ENCODE measurements at places on chromosomes 16 and 17.
A peak's percentile ranks its signal among the peaks of the same experiment; 100 is the strongest.

- peaks cover 5% of the 10 kb centered on the region for H3K4me1 ChIP-seq
- no peak overlapping the region for H3K4me3 ChIP-seq
- H3K27ac ChIP-seq: no peak overlapping the region
- DNase-seq: no peak
- H3K27me3 ChIP-seq: no peaks in the 10 kb centered on the region
Measured at GRCh38 chr17:45389354-45389753, 43.3 kb downstream of the ARHGAP27 start.

GRCh38 chr17:60908324-60908723 is 230.7 kb downstream of the BCAS3 start:
- H3K27ac ChIP-seq: no peak overlapping the region
- H3K4me3 ChIP-seq: no peak overlapping the region
- DNase-seq: no peak
- no peaks in the 10 kb centered on the region for H3K36me3 ChIP-seq

- H3K27ac ChIP-seq: no peak within 1 kb of the TSS
- H3K36me3 ChIP-seq: no peaks in the 10 kb centered on the region
- H3K4me3 ChIP-seq: no peak within 1 kb of the TSS
- peaks cover 11% of the 10 kb centered on the region for H3K4me1 ChIP-seq
Measured at GRCh38 chr17:29005936-29006511, at the start of gene SEZ6. Gene SEZ6, minus strand, starts transcription at chr17:29006033. Its CDS starts 164 bp downstream, at chr17:29005869.

DNA sequence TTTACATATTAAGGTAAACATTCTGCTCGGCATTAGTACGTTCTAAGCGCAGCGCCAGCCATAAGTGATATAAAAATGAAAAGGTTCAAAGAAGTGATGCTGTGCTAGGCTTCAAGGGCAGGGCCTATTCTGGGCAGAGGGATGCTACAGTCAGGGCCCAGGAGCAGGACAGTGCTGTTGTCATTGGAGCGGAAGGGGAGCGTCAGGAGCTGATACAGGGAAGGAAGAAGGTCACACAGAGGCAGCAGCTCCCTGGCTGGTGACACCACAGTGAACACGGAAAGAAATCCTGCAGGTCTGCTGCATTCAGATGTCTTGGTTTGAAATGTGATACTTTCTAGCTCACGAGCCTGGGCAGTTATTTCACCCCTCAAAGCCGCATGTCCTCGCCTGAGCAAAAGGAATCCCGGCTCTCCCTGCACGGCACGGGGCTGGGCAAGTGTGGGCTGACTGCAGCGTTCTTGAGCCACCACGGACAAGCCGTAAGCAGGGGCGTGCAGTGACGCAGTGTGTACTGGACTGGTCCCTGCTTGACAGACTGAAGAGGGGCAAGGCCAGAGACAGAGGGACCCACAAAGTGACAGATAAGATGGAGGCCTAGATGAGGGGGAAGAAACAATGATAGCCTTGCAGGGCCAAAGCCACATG is 41.1 kb downstream of the ZCCHC14 start:
- no peak overlapping the region for H3K27ac ChIP-seq
- H3K36me3 ChIP-seq: no peaks in the 10 kb centered on the region
- no peak overlapping the region for H3K4me3 ChIP-seq
- H3K27me3 ChIP-seq: no peaks in the 10 kb centered on the region

GRCh38 chr16:85003076-85003475 is 8.3 kb downstream of the ZDHHC7 start:
- no peak overlapping the region for H3K27ac ChIP-seq
- peaks cover 8% of the 10 kb centered on the region for H3K36me3 ChIP-seq
- H3K4me1 ChIP-seq: peaks cover 12% of the 10 kb centered on the region
- H3K27me3 ChIP-seq: no peaks in the 10 kb centered on the region
- no peak for DNase-seq

GRCh38 chr17:74514632-74515334 is 16.5 kb downstream of the CD300LB start:
- H3K36me3 ChIP-seq: no peaks in the 10 kb centered on the region
- H3K27me3 ChIP-seq: no peaks in the 10 kb centered on the region
- H3K4me1 ChIP-seq: peaks cover 15% of the 10 kb centered on the region
- H3K4me3 ChIP-seq: no peak overlapping the region

DNA sequence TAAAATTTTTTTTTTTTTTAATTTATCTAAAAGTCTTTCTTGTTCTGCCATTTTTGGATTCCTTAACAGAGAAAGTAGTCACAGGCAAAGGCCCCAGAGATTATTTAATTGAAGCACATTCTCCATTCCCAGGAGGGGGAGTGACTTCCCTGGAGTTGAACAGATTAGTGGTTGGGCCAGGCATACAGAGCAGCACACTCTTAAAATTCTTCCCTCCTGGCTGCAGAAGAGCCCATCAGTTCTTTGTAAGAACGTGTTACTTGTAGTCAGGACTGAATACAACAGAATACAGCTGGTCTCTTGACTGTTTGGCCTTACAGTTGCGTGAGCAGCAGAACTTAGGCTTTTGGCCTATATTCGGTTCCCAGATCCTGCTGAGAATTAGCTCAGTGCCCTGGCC is 1.8 kb downstream of the ALKBH5 start:
- peak overlapping the region; percentile 81 for H3K4me3 ChIP-seq
- H3K27me3 ChIP-seq: no peaks in the 10 kb centered on the region
- H3K36me3 ChIP-seq: peaks cover 6% of the 10 kb centered on the region
- DNase-seq: no peak

- H3K27me3 ChIP-seq: no peaks in the 10 kb centered on the region
- H3K36me3 ChIP-seq: no peaks in the 10 kb centered on the region
- no peak overlapping the region for H3K4me3 ChIP-seq
- no peak overlapping the region for H3K27ac ChIP-seq
- H3K4me1 ChIP-seq: peaks cover 4% of the 10 kb centered on the region
Measured at GRCh38 chr16:240559-240958, 5.9 kb downstream of the FAM234A start.

DNA sequence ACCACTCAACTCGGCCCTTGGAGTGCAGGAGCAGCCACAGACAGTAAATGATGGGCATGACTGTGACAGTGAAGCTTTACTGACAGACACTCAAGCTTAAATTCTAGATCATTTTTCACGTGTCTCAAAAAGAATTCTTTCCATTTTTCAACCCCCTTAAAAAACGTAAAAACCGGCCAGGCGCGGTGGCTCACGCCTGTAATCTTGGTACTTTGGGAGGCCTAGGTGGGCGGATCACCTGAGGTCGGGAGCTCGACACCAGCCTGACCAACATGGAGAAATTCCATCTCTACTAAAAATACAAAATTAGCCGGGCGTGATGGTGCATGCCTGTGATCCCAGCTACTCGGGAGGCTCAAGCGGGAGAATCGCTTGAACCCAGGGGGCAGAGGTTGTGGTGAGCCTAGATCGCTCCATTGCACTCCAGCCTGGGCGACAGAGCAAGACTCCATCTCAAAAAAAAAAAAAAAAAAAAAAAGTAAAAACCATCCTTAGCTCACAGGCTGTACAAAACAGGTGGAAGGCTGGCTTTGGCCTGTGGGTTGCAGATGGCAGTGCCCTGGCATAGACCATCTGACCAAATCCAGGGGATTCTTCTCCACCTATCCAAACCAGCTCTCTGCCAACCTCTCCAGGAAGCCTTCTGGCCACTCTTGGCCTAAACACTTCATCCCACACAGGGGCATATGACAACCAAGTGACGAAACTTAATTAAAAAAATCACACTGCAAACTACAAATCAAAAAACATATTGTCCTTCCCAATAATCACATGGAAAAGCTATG is 18.3 kb downstream of the TBC1D16 start:
- DNase-seq: no peak
- H3K4me1 ChIP-seq: no peaks in the 10 kb centered on the region
- no peaks in the 10 kb centered on the region for H3K36me3 ChIP-seq
- H3K27me3 ChIP-seq: no peaks in the 10 kb centered on the region
- H3K27ac ChIP-seq: no peak overlapping the region

- DNase-seq: no peak
- H3K27ac ChIP-seq: no peak overlapping the region
- H3K36me3 ChIP-seq: no peaks in the 10 kb centered on the region
- peaks cover 51% of the 10 kb centered on the region for H3K4me1 ChIP-seq
- H3K27me3 ChIP-seq: no peaks in the 10 kb centered on the region
Measured at GRCh38 chr16:48609652-48610029, 339 bp downstream of the N4BP1 start.

- H3K27me3 ChIP-seq: peaks cover 53% of the 10 kb centered on the region
- no peak for DNase-seq
Measured at GRCh38 chr17:76079535-76079955, 563 bp downstream of the ZACN start.

GRCh38 chr17:12584727-12585126 is 81.0 kb upstream of the MYOCD start:
- H3K27ac ChIP-seq: no peak overlapping the region
- H3K27me3 ChIP-seq: no peaks in the 10 kb centered on the region
- no peaks in the 10 kb centered on the region for H3K4me1 ChIP-seq
- DNase-seq: no peak
- no peak overlapping the region for H3K4me3 ChIP-seq

DNA sequence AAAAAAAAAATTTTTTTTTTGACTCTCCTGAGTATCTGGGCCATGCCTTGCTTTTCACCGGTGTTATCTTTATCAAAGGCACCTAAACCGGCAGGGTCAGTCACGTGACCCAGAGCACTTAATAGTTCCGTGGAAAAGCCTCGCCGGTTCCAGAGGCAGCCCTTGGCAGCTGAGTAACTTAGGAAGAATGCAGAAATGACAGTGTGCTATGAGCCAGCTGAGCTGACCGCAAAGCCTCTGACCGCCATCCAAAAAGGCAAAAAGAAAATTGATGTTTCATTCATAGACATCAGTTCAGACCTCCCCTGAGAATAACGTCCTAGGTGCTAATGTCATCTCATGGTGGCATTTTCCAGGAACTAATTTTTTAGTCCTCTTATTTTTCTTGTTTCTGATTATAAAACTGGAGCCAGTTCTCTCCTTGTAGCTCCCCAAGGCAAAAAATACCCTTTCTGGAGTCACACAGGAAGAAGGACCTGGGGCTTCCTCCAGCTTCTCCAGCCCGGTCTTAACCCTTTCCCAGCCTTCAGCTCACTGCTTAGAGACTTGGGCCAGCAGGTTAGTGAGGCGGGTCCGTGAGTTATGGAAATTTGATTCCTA is 122.6 kb downstream of the SOCS1 start:
- DNase-seq: no peak
- no peaks in the 10 kb centered on the region for H3K4me1 ChIP-seq
- H3K27ac ChIP-seq: no peak overlapping the region
- no peaks in the 10 kb centered on the region for H3K27me3 ChIP-seq
- peaks cover 47% of the 10 kb centered on the region for H3K36me3 ChIP-seq

DNA sequence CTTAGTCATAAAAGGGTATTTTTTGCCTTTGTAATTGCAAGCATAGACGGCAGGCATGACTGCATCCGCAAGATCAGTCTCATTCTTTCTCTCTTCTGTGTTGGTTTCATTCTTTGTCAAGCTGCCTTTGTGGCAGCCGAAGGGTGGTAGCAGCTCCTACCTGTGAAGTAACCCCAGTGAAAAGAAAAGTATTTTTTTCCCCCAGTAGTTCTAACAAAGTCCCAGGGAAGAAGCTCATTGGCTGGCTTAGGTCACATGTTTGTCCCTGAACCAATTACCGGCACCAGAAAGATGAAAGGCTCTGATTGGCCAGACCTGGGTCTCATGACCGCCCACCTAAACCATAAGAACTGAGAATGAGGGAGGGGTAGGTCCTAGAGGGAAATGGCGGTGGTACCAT is 110.7 kb downstream of the RAP1GAP2 start:
- no peak overlapping the region for H3K27ac ChIP-seq
- H3K36me3 ChIP-seq: no peaks in the 10 kb centered on the region

- H3K4me3 ChIP-seq: no peak overlapping the region
- H3K36me3 ChIP-seq: no peaks in the 10 kb centered on the region
- DNase-seq: no peak
- no peaks in the 10 kb centered on the region for H3K27me3 ChIP-seq
- H3K27ac ChIP-seq: no peak overlapping the region
Measured at GRCh38 chr17:62855156-62855555, 47.0 kb upstream of the MARCHF10 start.

GRCh38 chr16:82630688-82631087 is 3.9 kb downstream of the CDH13 start:
- peak; percentile 13 for DNase-seq
- H3K27ac ChIP-seq: no peak overlapping the region
- H3K27me3 ChIP-seq: no peaks in the 10 kb centered on the region
- no peaks in the 10 kb centered on the region for H3K36me3 ChIP-seq
- no peaks in the 10 kb centered on the region for H3K4me1 ChIP-seq

GRCh38 chr17:81599719-81600486 is 37.0 kb downstream of the NPLOC4 start:
- peaks cover 50% of the 10 kb centered on the region for H3K4me1 ChIP-seq
- no peaks in the 10 kb centered on the region for H3K27me3 ChIP-seq
- no peak overlapping the region for H3K27ac ChIP-seq

DNA sequence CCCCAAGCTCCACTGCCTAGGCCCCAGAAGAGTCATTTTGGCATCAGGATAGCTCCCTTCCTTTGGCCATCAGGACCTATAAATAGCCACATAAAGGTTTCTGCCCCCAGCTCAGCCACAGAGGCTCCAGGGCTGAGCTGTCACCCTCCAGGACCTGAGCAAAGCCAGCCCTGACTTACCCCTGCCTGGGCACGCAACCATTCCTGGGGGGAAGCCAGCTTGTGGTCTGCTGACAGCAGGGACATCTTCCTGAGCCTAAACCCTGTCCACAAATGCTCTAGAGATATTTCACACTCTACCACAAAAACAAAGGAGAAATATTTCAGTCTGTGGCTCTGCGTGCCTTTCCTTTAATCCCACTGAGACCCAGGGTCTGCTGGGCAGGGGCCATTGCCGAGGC is 123.7 kb upstream of the CCL2 start:
- no peak for DNase-seq
- H3K36me3 ChIP-seq: no peaks in the 10 kb centered on the region
- no peak overlapping the region for H3K27ac ChIP-seq
- H3K4me1 ChIP-seq: no peaks in the 10 kb centered on the region
- H3K4me3 ChIP-seq: no peak overlapping the region

- peaks cover 5% of the 10 kb centered on the region for H3K27me3 ChIP-seq
- H3K36me3 ChIP-seq: no peaks in the 10 kb centered on the region
- no peaks in the 10 kb centered on the region for H3K4me1 ChIP-seq
- DNase-seq: no peak
Measured at GRCh38 chr17:61579347-61579746, 11.7 kb downstream of the NACA2 start.

DNA sequence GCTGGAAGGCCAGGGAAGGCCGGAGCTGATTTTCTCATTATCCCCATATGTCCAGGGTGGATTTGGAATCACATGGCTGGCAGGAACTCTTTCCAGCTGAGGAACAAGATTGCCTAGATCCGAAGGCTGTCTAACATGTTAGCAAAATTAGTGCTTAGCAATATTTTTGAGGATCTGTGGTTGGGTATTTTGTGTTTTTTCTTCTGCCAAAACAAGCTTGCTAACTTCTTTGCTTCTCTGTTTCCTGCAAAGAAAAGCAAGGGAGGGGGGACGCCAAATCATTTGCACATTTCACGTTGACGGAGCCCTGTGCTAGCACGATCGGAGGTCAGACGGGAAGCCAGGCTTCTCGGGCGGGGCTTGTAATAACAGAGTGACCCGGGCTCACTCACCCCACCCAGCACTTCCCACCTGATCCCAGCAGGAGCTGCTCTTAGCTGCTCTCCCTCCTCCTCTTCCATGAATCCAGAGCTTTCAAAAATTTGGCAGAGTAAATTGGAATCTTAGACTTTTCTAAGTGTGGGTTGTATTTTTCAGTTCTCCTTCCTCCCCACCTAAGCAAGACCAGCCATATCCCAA is 33.3 kb upstream of the FOXF1 start:
- DNase-seq: no peak
- H3K36me3 ChIP-seq: no peaks in the 10 kb centered on the region
- H3K27ac ChIP-seq: no peak overlapping the region
- no peak overlapping the region for H3K4me3 ChIP-seq

GRCh38 chr17:37510056-37510455 is 20.4 kb downstream of the DUSP14 start:
- no peak overlapping the region for H3K27ac ChIP-seq
- DNase-seq: no peak
- no peaks in the 10 kb centered on the region for H3K4me1 ChIP-seq
- H3K36me3 ChIP-seq: peaks cover under 1% of the 10 kb centered on the region
